Activated T-cell treated with anti-CD3 and anti-CD28 coated beads, Interleukin-2, amount 50 U/mL, for 48 hours (primary cell): ENCODE measurements at places on chromosomes 1 and 21.

DNA sequence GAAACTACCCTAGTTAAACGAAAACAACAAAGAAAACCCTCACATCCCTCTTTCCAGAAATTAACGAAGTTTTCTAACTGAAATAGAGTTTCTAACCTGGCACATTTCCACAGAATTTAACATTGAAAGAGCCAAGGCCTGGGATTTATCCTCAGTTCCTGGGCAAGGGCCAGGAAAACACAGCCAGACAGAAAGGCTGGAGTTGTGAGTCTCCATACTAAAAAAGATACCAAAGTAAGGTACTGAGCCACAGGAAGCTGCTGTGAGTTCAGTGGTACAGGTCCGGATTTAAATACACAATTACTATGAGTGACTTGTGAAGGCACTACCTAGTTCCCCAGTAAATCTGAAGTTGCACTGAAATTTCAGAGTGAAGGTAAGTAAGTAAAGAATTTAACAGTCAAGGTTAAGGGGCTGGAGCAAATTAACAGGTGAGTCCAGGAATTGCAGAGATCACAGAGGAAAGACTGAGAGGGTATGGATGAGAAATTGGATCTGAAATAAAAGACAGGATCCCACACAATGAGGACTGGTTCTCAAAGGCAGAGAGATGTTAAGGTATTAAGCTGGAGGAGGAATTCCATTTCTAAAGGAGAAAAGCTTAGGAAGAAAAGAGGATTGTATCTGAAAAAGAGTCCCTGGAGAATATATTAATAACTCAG, 905 bp downstream of the LIX1L start:
- DNase-seq, result no peak

DNA sequence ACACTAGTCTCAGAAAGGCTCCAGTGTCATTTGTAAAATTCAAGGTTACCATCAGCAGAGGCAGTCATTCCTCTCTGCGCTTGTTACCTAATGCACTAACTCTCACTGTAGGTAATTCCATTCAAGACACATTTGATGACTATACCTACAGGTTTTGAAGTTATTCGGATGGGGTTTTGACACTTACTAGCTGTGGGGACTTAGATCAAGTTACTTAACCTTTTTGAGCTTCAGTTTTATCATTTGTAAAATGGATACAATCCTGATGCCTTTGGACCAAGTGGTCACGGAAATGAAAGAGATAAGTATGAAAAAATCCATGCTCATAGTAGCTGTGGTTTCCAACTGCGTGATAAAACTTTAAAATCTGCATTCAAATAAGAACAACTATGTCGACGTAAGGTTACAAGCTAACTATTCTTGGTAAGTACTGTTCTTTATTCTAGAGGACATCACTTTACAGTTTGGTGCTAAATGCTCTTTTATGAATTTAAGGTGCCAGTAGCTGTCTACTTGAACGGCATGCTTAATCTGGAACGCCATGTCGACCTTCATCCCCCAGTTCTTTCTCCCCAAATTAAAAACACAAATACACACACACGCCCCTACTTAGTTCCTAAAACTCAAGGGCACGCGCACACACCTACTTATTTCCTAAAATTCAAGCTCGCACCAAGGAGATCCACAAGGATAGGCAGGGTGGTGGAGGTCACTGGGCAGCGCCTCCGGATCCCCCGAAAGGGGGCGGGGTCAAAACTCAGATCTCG, 550 bp upstream of the NFYC start:
- no peak for DNase-seq

DNA sequence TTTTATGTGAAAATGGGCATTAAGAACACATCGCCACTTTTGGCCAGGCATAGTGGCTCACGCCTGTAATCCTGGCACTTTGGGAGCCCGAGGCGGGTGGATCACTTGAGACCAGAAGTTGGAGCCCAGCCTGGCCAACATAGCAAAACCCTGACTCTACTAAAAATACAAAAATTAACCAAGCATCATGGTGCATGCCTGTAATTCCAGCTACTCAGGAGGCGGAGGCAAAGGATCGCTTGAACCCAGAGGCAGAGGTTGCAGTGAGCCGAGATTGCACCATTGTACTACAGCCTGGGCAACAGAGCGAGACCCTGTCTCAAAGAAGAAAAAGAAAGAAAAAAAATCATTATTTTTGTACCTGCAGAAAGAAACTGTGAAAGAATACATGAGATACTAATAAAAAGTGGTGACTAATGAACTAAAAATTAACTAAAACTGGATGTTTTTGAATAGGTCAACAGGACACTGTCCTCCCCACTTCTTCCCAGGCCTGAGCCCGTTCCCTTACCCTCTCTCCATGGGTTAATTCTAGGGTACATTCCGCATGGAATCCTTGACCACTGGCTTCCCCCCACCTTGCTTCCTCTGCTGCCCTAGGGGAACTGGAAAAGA, 8.3 kb upstream of the TINAGL1 start:
- DNase-seq, result no peak

- DNase-seq, result no peak
Measured at GRCh38 chr21:29434081-29434480, 135.4 kb downstream of the BACH1 start.

- no peak for DNase-seq
Measured at GRCh38 chr1:31095985-31096384, 30.5 kb upstream of the PUM1 start.

- no peak for DNase-seq
Measured at GRCh38 chr1:85363521-85363920, 87.1 kb upstream of the BCL10 start.

GRCh38 chr1:209227171-209227570, 356.3 kb upstream of the CAMK1G start:
- DNase-seq, result no peak

GRCh38 chr21:43858806-43859648, 6.0 kb upstream of the AGPAT3 start:
- no peak for DNase-seq

DNA sequence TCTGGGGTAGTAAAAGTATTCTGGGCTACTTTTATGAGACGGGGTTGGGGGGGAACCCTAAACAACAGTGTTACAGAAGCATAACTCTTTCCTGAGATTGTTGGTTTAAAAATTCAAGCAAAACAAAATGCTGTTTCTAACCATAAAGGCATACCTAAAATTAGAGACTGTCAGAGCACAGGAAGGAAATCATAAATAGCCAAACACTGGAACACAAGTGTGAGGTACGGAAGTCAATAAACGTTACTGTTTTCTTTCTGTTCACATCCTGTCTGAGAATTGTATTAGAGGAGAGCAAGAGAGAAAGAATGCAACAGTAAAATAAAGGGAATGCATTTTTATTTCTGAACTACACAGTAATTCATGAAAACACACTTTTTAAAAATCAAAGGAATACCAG, 42.8 kb upstream of the IL12RB2 start:
- DNase-seq, result no peak

DNA sequence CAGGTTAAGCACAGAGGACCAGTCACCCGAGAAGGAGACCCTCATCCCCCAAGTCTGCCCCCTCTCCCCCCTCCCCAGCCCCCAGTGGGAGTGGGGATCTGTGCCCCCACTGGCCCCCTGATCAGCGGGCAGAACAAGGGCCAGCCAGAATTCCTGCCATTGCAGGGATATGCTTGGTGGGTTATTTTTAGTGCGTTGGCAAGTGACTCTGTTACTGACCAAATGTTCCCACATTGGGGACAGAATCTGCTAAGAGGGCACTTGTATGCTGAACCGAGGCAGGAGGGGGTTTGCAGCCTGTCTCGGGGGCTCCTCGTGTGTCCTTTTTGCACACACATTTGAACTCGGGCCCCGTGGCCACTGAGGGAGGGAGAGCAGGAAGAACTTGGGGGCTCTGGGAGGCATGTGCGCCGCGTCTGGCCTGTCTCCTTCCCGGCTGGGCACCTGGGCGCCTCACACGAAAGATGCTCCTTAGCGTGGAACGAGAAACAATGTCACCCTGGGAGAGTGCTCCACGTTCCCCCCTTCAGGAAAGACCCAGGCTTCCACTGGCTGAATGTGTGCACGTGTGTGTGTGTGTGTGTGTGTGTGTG, 66.4 kb upstream of the CASZ1 start:
- DNase-seq, result no peak

DNA sequence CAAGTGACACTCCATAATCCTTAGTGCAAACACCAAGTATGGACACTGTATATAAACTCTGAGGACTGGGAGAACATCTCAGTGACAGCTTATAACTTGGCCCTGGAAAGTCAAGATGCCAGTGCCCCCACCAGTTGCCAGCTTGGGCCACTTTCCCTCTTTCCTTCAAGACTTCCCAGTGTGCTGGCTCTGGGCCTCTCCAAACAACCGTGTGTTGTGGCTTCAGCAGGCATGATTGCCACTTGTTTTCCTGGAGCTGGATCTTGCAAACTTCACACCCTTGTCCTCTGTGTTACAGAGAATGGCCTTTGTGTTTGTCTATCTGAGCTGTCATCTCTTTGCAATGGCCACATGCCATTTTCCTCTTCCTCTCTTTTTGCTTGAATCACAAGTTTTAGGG, 37.0 kb downstream of the CCDC185 start:
- no peak for DNase-seq

DNA sequence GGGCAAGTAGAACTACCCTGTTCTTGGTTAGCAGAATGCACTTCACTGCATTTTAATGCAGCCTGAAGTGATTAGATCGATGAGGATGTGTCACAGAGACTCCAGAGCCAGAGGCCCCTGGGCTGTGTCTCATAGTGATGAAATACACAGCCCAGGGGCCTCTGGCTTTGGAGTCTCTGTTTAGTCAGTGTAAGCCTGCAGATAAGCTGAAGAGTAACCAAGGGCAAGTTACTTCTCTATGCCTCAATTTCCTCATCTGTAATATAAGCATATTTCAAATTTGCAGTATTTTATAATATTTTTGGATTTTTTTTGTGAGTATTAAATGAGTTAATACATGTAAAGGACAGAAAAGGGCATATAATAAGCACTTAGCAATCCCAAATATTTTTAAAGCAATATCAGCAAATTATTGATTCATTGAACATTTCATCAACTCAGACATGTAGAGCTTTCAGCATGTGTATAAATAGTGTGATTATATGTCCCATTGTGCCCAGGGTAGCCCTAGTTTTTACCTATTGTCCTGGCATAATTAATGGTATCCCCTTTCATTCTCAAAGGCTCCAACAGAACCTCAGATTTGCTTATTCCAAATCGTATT, 23.6 kb upstream of the APOBEC4 start:
- no peak for DNase-seq

GRCh38 chr1:206962272-206962671, 8.0 kb downstream of the FCAMR start:
- DNase-seq, result no peak

GRCh38 chr1:48870596-48870995, 93.9 kb upstream of the BEND5 start:
- DNase-seq, result no peak

DNA sequence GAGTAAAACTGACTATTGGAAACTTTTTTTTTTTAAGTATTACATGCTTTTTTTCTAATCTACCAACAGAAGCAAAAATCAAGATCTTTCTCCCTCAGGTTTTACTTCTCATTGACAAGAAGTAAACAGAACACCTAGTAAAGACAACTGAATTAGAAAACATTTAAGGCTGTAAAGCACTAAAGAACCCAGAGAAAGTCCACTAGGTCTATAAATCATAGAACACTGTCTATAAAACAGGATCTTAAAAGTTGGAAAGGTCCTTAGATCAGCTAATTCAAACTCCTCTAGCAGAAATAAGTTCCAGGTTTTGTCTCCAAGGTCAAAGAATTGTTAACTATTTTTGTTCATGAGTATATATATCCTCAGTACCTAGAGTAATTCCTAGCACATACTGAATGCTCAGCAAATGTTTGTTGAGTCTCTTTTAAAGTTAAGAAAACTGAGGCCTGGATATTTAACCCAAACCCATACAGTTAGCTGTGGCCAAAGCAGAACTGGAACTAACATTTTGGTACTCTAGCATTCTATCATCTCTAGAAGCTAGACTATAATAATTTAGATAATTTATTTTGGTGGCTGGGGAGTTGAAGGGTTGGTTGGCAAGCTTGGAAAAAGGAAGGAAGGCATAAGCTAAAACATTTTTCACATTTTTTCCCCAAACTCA, 3.0 kb downstream of the EPS15 start:
- DNase-seq, result no peak

- DNase-seq, result no peak
Measured at GRCh38 chr1:175933801-175934200, 190.4 kb upstream of the TNR start.

GRCh38 chr1:181149326-181150125, 61.0 kb downstream of the IER5 start:
- DNase-seq, result peak; percentile 70

GRCh38 chr1:163047951-163048659, 21.1 kb upstream of the RGS4 start:
- DNase-seq, result no peak

DNA sequence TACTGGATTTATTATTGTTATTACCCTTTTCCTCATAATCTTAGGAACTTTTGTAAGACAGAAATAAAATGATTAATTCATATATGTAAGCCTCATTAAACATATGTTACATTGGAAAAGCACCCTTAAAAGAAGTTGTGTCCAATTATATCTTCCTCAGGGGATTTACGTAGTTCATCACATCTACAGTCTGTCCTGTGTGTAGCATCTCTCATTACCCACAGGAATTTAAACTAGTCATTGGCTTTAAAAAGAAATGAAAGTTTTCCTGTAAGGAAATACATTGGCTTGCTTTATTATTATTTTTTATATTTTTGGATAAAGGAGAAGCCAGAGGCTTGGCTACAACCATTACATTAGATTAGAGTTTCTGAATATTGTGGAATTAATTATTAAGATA, 56.1 kb downstream of the SWT1 start:
- DNase-seq, result no peak

- DNase-seq, result no peak
Measured at GRCh38 chr1:214838351-214838750, 235.4 kb downstream of the CENPF start.

DNA sequence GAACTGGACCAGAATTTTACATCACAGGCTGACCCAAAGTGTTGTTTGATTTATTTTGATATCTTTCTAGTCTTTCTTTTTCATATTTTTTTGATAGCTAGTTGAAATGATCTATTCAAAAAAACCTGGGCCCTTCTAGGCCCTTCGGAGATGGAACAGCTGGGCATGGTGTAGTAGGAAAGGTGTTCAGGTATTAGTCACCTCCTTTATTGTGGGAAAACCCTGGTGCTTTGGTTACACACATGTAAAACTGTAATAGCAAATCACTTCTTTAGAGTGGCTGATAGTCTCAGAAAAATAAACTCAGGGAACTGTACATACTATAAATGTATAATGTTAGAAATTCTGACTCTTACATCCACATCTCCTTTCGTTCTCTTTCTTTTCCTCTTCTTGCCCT, 234.5 kb downstream of the PLA2G4A start:
- DNase-seq, result no peak

DNA sequence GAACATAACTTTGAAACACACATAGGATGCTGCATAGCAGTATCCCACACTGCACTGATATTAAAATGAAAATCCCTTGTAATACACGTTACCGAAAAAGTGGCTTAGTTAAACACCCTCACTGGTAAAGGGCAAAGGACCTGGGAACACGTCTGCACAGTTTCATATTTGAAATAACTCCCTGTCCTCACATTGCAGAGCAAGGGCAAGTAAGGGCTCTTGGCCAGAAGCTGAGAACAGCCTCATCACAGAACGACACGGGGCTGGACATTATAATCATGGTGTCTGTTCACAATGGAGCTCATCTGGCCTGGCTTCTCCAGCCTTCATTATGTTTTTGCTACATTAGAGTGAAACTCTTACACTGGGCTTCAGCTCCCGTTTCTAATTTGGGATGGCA, 207.0 kb downstream of the PCP4 start:
- DNase-seq, result no peak

- DNase-seq, result no peak
Measured at GRCh38 chr21:35343046-35343819, 294.1 kb upstream of the RUNX1 start.

- no peak for DNase-seq
Measured at GRCh38 chr21:38504066-38504465, 5.8 kb upstream of the ERG start.
